Activated T-helper 9 cell treated with anti-CD3 and anti-CD28 coated beads, Interleukin-2, amount 50 U/mL, for 16 hours (primary cell): ENCODE measurements at places on chromosomes 2 and 18.
A peak's percentile ranks its signal among the peaks of the same experiment; 100 is the strongest.

DNA sequence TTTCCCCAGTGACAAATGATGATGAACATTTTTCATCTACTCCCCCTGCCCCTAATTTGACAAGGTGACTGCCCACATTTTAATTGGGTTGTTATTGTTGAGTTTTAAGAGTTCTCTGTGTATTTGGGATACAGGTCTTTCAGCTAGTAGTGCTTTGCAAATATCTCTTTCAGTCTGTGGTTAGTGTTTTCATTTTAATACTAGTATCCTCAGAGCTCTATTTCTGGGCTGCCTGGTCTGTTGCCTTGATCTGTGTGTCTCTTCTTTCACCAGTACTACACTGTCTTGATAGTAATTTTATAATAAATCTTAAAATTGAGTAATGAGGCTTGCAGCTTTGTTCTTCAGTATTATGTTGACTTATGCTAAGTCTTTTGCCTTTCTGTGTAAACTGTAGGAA, 19.7 kb downstream of the EIF5B start:
- no peak for DNase-seq

GRCh38 chr2:8684540-8684877, 2.7 kb downstream of the ID2 start:
- DNase-seq, result no peak

GRCh38 chr2:228072669-228073068, 108.8 kb downstream of the SPHKAP start:
- no peak for DNase-seq

GRCh38 chr18:33115917-33116316, 324.6 kb downstream of the CCDC178 start:
- no peak for DNase-seq

DNA sequence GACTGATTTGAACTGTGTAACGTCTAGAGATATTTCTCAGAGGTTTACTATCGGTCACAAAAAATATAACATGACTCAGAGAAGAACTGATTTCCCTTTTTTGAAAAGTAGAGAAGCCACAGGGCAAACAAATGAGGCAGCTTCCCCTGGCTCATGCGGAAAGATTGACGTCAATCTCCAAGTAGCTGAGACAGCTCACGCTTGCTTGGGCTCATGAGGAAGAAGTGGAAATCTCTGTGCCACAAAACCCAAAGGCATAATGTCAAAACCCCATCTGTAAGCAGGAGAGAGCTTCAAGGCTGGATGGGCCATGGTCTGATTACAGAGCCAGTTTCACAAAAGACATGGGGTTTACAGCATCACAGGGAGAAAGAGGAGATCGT, 188.1 kb downstream of the ARL4C start:
- peak; percentile 58 for DNase-seq

GRCh38 chr18:48667276-48668254, 128.7 kb downstream of the CTIF start:
- DNase-seq, result no peak

- DNase-seq, result no peak
Observed at GRCh38 chr2:240351826-240352426, 83.5 kb upstream of the GPC1 start.

GRCh38 chr2:20425371-20425881, 21.4 kb upstream of the RHOB start:
- DNase-seq, result no peak

GRCh38 chr18:65227970-65228369, 522.8 kb upstream of the CDH7 start:
- no peak for DNase-seq

DNA sequence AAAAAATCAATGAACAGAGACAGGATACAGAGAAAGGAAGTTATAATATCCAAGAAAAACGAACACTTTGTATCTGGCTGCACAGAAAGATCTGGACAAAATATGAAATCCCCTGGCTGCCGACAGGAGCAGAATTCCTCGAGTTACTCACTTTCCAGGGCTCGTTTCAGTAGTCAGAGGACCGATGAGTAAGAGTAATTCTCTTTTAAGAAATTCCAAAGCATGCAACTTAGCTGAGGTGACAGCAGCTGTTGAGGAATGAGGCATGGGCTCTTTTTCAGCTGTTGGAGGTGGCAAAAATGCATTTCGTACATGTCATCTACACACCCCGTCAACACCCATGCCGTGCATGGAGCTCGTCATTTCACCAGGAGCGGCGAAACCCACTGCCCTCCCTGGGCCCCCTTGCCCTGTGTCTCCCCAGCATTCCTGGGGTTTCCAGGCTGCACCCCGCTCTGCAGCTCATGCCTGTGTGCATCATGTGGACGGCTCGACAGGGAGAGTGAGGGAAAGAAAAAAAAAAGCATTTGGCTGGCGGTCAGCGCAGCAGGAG, 210.8 kb upstream of the SMIM21 start:
- DNase-seq, result no peak

GRCh38 chr2:10235909-10236550, 66.7 kb upstream of the HPCAL1 start:
- DNase-seq, result no peak

GRCh38 chr2:126915903-126916302, 17.2 kb downstream of the TEX51 start:
- DNase-seq, result no peak

- DNase-seq, result no peak
Observed at GRCh38 chr18:58048081-58048642, 4.1 kb downstream of the NEDD4L start.

- DNase-seq, result peak; percentile 51
Observed at GRCh38 chr2:161238560-161239325, 69.5 kb upstream of the PSMD14 start.

- DNase-seq, result no peak
Observed at GRCh38 chr2:177952151-177952550, 120.4 kb downstream of the PDE11A start.

GRCh38 chr18:21830532-21830931, 89.9 kb downstream of the MIB1 start:
- DNase-seq, result no peak

DNA sequence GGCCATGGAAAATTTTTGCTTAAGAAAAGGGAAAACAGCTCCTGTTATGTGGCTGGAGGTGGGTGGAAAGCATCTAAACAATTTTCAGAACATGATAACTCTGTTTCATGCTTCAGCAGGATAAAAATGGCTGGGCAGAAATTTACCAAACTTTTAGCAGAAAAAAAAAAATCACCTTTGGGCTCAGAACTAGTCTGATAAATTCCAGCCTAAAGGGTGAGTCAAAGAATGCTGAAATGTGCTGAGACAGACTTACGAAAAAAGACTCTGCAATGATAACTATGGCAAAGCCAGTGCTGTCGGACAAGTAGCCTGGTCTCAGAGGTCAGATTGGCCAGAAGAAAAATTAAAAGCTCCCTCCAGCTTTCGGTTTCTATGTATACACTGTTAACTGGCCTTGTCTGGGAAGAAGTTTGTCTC, 123.6 kb downstream of the LRATD1 start:
- no peak for DNase-seq
